ENCODE measurements at places on chromosomes 12 and 14.

GRCh38 chr12:101671157-101671791, 26.2 kb upstream of the CHPT1 start:
- no peak for DNase-seq

DNA sequence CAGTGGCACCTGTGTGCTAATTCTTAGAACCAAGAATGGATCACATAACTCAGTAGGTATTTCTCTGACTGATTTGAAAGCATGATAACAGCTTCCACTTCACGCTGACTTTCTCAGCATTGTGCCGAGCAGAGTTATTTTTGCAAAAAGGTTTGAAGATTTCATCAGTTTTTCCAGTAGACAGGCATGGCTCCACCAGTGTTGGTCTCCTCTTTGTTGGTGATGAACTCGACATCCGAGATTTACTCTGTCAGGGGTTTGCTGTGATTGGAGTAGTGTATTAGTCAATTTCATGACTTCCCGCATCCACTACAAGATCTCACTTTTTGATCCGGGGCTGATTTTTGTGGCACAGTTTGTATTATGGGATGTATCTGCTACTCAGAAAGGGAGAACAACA, 85.3 kb downstream of the PRKCH start:
- no peak for DNase-seq

GRCh38 chr12:127650626-127651025, 616.3 kb upstream of the TMEM132C start:
- DNase-seq: no peak

DNA sequence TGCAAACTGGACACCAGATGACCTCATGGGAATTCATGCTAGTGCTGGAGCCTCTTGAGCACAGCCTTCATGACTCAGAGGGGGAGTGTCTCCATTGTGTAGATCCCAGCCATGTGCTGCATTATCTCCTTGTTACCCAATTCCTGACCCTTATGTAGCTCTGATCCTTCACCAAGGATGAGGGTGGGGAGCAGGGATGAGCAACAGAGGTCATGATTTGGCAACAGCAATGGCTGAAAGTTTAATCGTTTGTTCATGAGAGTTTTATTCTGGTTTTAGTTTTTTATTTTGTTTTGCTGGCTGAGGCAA, 9.5 kb upstream of the BDKRB1 start:
- DNase-seq: no peak

GRCh38 chr14:91383439-91383838, 34.2 kb downstream of the CCDC88C start:
- no peak for DNase-seq

GRCh38 chr12:48061938-48062719, 43.8 kb downstream of the SENP1 start:
- DNase-seq: no peak

DNA sequence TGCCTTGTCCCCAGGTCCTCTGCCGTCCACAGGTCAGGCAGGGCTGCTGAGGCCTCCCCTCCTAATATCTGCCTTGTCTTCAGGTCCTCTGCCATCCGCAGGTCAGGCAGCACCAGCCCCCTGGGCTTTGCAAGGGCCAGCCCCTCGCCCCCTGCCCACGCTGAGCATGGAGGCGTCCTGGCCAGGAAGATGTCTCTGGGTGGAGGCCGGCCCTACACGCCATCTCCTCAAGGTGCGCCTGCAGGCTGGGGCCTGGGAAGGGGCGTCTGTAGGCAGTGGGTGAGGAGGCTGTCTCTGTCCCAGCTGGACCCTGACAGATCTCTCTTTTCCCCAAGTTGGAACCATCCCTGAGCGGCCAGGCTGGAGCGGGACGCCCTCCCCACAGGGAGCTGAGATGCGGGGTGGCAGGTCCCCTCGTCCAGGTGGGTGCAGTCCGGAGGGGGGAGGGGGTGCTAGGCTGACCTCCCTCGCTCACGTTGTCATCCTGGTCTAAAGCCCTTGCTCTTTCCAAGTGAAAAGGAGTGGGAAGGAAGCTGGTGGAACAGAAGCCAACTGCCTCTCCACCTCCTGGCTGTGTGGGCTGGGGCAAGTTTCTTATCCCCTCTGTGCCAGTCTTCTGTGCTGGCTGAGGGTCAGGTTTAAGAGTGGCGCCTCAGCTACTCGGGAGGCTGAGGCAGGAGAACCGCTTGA, 13.9 kb upstream of the PUS1 start:
- DNase-seq: no peak

GRCh38 chr12:12427568-12427967, 70.7 kb downstream of the BORCS5 start:
- DNase-seq: no peak

- no peak for DNase-seq
Observed at GRCh38 chr12:47980779-47981495, 17.5 kb downstream of the TMEM106C start.

DNA sequence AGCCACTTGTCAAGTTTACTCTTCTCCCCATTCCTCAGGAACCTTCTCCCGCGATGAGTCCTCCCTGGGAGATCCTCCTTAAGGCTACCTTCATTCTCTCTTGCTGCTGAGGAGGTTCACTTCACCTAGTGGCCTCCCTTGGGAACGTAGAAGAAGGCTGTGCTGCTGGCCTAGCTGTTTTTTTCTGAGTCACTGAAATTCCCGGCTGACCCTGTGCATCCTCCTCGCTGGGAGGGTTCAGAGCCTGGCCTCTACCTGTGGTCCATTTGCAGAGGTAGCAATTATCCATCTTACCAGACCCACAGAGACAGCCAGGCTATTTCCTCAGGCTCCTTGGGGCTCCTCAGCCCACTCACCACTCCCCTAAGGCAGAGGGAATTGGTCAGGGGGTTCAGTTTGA, 4.6 kb downstream of the KRT82 start:
- DNase-seq: no peak

DNA sequence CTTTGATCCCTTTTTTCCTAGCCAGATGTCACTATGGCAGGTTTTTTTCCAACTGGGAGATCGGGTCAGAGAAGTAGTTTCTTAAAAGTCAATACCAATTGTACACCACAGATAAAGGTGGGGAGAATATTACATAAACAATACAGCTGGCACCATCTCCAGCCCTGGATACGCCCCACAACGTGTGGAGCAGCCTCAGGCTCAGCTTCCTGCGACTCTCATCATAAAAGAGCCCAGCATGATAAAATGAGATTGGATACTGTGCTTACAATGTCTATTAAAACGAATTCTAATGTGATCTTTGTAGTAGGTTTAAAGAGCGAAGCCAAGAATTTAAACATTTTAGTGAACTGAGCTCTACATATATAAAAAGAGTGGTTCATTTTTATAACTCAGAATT, 21.5 kb downstream of the EFCAB11 start:
- DNase-seq: no peak

DNA sequence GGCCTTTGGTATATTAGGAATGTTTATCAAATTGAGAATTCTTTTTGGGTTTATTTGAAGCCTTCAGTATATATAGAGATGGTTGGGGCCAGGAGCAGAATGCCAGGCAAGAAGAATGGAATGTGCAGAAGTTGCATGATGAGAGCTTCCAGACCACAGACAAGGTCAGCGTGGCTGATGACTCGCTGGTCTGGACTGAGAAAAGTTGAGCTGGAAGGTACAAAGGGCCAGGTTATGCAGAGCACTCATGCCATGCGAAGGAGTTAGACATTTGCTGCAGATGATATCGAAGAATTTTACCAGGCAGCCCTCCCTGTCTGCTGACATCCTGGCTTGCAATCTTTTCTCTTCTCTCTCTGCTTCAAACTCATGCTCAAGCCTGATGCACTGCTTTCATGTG, 196.2 kb upstream of the ARHGAP5 start:
- no peak for DNase-seq

GRCh38 chr14:85122690-85123089, 407.3 kb upstream of the FLRT2 start:
- no peak for DNase-seq

GRCh38 chr12:49811961-49812401, 16.2 kb downstream of the NCKAP5L start:
- no peak for DNase-seq

- DNase-seq: no peak
Observed at GRCh38 chr12:52527121-52527800, 7.1 kb upstream of the KRT5 start.

DNA sequence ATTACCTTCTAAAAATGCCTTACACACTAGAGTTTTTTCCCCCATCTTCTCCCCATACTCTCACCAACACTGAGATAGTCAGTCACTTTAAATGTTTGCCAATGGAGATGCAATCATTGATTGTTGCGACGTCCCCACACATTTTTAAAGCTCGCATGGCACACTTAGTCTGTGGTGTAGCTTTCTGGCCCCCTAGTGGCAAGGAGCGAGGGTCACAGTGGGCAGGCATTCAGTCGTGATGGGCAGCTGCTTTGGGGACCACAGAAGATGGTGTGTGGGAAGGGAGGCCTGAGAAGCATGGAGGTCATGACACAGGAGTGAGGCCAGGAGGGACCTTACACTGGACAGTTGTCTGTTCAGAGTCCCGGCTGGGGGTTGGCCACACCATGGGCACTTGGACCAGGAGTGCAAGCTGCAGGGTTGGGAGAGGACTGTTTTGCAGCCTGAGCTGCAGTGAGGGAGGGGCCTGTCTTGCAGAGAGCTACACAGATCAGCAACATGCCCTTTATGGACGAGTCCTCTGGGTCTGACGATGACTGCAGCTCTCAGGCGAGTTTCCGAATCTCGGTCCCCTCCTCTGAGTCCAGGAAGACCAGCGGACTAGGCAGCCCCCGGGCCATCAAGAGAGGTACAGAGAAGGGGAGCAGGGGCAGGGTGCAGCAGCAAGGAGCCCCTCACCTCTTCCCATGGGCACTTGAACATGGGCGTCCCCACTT, 28.6 kb downstream of the PIGH start:
- peak; percentile 40 for DNase-seq

GRCh38 chr14:105313381-105314286, 914 bp upstream of the PACS2 start:
- DNase-seq: no peak

DNA sequence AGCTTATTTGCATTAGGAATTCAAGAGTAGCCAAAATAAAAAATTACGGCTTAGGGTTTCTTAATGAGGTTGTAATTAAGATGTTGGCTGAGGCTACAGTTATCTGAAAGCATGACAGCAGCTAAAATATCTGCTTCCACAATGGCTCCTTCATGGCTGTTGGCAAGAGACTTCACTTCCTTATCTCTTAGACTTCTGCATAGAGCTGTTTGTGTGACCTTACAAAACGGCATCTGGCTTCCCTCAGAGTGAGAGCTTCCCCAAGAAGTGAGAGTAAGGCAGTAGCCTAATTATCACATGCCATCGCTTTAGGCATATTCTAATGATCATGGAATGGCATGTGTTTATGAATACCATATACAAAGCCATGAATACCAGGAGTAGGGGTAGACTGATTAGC, 57.6 kb downstream of the CCDC59 start:
- DNase-seq: no peak

DNA sequence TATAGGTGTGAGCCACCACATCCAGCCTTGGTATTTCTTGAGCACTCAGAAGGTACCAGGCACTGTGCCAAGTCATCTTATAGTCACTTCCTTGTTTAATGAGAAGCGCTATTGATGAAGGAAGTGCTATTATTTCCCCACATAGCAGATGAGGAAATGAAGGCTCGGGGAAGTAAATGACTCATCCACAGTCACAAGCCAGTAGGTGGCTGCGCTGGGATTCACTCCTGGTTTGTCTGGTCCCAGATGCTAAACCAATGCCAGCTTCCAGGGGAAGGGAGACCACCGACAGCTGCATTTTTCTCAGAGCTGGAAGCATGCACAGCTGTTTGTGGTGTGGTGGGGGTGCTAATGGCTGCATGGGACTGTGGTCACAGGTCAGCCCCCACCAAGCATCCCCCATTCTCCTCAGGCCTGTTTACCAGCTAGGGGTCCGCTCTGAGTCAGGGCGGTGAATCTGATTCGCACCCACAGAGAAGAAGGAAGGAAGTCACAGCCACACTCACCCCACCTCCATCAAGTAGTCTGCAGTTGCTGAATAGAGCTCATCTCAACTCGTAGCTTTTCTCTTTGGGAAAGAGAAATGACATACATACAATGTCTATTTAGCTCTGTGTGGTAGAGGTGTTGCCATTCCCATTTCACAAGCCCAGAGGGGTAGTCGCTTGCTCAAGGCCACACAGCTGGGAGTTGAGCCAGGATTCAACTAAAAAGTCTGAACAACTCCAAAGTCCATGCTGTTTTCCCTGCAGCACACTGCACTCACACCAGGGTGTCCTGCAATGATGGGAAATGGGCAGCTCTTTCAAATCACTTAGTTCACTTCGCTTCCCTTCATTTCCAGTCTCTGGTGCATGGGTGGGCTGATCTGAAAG, 6.3 kb upstream of the LTBP2 start:
- peak; percentile 14 for DNase-seq

- DNase-seq: no peak
Observed at GRCh38 chr12:121214855-121215745, 5.2 kb downstream of the P2RX4 start.

GRCh38 chr14:72500234-72500838, 393.6 kb downstream of the DPF3 start:
- no peak for DNase-seq

GRCh38 chr12:104671409-104672095, 214.8 kb downstream of the CHST11 start:
- DNase-seq: peak; percentile 65

- DNase-seq: peak; percentile 72
Observed at GRCh38 chr12:104215638-104216297, at the start of gene TXNRD1. TXNRD1 (plus strand) TSS chr12:104215779; CDS start chr12:104215803, 24 bp downstream.

DNA sequence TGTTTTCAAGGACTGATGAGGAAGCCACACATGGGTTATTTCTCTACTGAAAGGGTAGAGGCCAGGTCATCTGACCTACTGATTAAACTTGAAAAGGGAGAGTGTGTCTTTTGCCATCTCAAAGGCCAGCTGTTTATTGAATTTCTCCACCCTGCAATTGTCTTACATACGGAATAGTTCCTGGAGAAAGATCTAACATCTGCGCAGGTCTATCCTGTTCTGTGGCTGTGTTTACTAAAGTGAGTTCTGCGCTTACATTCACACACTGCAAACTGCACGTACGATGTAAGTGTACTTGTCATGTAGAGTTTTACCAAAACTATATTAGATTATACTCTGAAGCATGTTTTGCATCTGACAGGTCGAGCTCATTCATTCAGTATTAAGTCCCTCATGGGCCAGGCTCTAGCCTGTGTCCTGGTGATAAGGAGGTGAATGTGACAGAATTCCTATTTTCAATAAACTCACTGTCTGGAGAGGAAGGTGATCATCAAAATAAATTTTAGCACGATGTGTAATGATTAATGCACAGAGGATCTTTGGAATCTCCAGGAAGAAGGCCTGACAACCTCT, 96.6 kb downstream of the PRKCH start:
- no peak for DNase-seq

- no peak for DNase-seq
Observed at GRCh38 chr14:81474685-81475324, 58.8 kb downstream of the SEL1L start.

GRCh38 chr12:109273354-109273753, 35.7 kb downstream of the FOXN4 start:
- DNase-seq: no peak

All from stimulated activated CD4-positive, alpha-beta T cell treated with anti-CD3 and anti-CD28 coated beads, Interleukin-15, amount 100 ng/mL, for 1 hour (primary cell).